Sigmoid colon (tissue), 7 donors: ENCODE measurements at places on chromosomes 4 and X. TPM values are rescaled to one million over a fixed set of nuclear protein-coding genes. Genes with fewer than 3 reads are reported as not detected.

GRCh38 chrX:14864631-14865030 lies 8.2 kb downstream of the FANCB start:
- H3K4me1 ChIP-seq = no peaks in the 10 kb centered on the region
- H3K4me3 ChIP-seq = no peak overlapping the region
- H3K27me3 ChIP-seq = no peaks in the 10 kb centered on the region
- H3K36me3 ChIP-seq = no peaks in the 10 kb centered on the region
- no peak overlapping the region for H3K27ac ChIP-seq

DNA sequence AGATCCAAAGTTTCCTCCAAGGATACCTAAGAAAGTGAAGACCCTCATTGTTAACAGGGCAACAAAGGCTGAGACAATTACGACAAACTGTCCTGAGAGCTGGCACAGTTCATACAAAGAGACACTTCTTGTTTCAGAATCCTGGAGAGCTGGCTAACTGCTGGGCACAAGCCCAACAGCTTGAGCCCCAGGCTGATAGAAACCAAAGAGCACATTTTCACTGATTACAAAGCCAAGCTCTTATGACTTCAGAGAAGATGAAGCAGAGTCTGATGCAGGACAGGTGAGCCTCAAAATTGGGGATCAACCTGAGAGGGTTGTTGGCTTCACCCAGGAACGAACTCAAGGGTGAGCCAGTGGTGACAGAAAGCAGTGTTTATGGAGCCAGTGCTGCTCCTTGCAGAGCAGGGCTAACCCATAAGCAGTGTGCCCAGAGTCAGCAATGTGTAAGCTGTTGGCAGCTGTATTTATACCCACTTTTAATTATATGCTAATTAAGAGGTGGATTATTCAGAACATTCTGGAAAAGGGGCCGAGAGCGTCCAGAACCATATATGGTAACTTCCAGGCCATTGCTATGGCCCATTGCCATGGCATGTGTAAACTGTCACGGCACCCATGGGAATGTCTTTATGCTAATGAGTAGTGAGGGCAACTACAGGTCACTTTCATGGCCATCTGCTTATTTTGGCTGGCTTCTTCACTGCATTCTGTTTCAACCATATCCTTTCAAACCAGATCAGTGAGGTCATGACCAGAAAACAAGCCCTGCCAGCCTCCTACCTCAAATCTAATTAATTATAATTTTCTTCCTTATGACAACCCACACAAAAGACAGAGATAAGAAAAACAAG lies 183.7 kb downstream of the EVC2 start:
- H3K27me3 ChIP-seq = no peaks in the 10 kb centered on the region
- H3K27ac ChIP-seq = no peak overlapping the region

DNA sequence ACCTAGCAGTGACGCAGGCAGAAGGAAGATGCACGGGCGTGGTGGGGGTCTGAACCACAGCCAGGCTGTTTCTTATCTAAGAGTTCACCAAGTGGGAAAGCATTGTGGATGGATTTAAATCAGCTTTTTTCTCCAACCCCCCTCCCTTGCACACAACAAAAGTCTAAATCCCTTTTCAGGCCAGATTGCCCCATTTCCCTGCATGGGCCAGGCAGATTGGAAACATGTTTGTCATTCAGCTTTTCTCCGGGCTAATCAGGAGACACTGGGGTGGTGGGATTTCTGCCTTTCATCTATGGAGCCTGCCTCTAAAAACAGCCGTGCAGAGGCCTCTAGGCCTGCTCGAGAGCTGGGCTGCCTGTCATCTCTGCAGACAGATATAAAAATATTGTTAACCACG lies 166.3 kb upstream of the LEF1 start:
- H3K4me1 ChIP-seq = no peaks in the 10 kb centered on the region
- DNase-seq = no peak
- no peak overlapping the region for H3K27ac ChIP-seq
- H3K27me3 ChIP-seq = no peaks in the 10 kb centered on the region
- H3K4me3 ChIP-seq = no peak overlapping the region
- no peaks in the 10 kb centered on the region for H3K36me3 ChIP-seq

DNA sequence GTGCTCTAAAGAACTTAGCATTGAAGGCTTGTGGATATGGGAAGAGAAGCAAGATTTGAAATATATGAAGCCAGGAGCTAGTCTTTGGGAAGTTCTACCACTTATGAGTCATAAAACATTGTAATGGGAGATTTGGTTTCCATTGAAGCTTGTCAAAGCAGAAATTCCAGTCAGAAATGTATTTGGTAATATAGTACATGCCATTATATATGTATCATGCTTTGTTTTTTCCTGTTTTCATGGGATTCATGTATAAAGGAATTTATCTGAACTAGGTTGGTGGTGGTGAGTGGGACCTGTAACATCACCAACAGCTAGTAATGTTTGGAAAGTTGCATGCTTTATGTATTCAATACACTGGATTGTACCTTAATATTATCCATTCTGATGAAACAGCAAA lies 14.6 kb upstream of the DCAF8L2 start:
- no peak overlapping the region for H3K27ac ChIP-seq
- H3K4me3 ChIP-seq = no peak overlapping the region
- no peaks in the 10 kb centered on the region for H3K27me3 ChIP-seq
- no peaks in the 10 kb centered on the region for H3K36me3 ChIP-seq
- DNase-seq = no peak

DNA sequence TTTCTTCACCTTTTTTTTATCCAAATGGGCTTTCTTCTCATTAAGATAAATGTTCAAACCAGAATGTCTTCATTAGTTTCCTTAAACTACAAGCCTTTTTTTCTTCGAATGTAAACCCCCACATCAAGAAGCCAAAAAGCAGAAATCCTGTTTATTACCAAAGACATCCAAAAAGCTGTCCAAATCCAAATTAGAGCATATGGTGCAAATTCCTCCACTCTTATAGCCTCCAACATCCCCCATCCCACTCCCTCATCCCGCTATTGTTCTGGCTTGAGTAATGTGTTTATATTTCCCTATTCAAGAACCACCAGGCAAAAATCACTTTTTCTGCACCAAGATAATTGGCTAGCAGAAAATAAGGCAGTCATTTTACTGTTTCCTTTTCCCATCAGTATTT lies 315.1 kb upstream of the ADGRL3 start:
- H3K4me1 ChIP-seq = no peaks in the 10 kb centered on the region
- H3K27ac ChIP-seq = no peak overlapping the region
- no peaks in the 10 kb centered on the region for H3K27me3 ChIP-seq
- no peaks in the 10 kb centered on the region for H3K36me3 ChIP-seq

- no peaks in the 10 kb centered on the region for H3K4me1 ChIP-seq
- no peaks in the 10 kb centered on the region for H3K27me3 ChIP-seq
- no peak overlapping the region for H3K27ac ChIP-seq
- no peak for DNase-seq
Measured at GRCh38 chr4:27635936-27636913, 775.6 kb downstream of the STIM2 start.

DNA sequence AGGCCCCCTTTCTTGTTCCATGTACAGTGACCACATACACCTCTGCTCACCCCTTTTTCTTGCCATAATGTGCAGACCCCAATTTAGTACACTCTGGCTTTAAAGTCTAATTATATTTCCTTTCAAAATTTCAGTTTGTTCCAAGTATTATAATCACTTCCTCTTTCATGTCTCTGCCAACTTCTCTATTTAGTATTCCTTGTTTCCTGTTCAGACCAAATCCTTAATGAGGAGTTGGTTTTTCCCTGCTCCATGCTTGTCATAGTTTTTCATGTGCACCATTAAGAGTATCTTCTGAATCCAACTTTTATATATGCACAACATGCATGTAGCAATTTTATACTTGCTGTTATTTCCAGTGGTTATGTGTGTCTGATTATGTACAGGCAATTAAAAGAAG lies 32.3 kb downstream of the USP53 start:
- peaks cover 5% of the 10 kb centered on the region for H3K36me3 ChIP-seq
- H3K27me3 ChIP-seq = no peaks in the 10 kb centered on the region
- H3K27ac ChIP-seq = no peak overlapping the region
- H3K4me3 ChIP-seq = no peak overlapping the region
- no peaks in the 10 kb centered on the region for H3K4me1 ChIP-seq

- H3K4me3 ChIP-seq = no peak overlapping the region
- H3K36me3 ChIP-seq = peaks cover 50% of the 10 kb centered on the region
- no peaks in the 10 kb centered on the region for H3K4me1 ChIP-seq
- DNase-seq = no peak
Measured at GRCh38 chr4:1318046-1318375, 28.3 kb downstream of the MAEA start.

- no peak overlapping the region for H3K27ac ChIP-seq
- no peaks in the 10 kb centered on the region for H3K4me1 ChIP-seq
- no peaks in the 10 kb centered on the region for H3K27me3 ChIP-seq
- DNase-seq = no peak
- no peak overlapping the region for H3K4me3 ChIP-seq
Measured at GRCh38 chrX:46959101-46959500, 46.9 kb downstream of the JADE3 start.

DNA sequence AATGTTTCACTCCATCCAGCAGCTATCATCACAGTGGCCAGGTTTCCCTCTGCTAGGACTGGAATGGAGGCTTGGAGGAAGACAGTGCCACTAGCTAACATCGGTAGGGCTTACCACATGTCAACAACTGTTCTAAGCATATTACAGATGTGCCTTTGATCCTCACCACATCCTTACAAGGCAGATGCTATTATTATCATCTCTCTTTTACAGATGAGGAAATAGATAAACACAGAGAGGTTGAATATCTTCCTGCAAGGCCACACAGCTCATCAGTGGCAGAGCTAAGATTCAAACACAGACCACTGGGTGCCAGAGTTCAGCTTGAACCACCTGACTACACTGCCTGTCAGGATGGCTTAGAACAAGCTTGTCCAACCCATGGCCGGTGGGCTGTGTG lies 47.4 kb downstream of the MAMLD1 start:
- no peaks in the 10 kb centered on the region for H3K36me3 ChIP-seq
- H3K4me1 ChIP-seq = no peaks in the 10 kb centered on the region
- H3K27me3 ChIP-seq = no peaks in the 10 kb centered on the region
- no peak for DNase-seq

GRCh38 chr4:6226506-6226905 lies 26.2 kb upstream of the JAKMIP1 start:
- no peak overlapping the region for H3K27ac ChIP-seq
- H3K36me3 ChIP-seq = no peaks in the 10 kb centered on the region
- peaks cover 18% of the 10 kb centered on the region for H3K27me3 ChIP-seq

- no peak for DNase-seq
- no peaks in the 10 kb centered on the region for H3K27me3 ChIP-seq
- H3K27ac ChIP-seq = no peak overlapping the region
- H3K4me1 ChIP-seq = no peaks in the 10 kb centered on the region
- no peaks in the 10 kb centered on the region for H3K36me3 ChIP-seq
Measured at GRCh38 chr4:103424853-103425252, 226.7 kb upstream of the CENPE start.

DNA sequence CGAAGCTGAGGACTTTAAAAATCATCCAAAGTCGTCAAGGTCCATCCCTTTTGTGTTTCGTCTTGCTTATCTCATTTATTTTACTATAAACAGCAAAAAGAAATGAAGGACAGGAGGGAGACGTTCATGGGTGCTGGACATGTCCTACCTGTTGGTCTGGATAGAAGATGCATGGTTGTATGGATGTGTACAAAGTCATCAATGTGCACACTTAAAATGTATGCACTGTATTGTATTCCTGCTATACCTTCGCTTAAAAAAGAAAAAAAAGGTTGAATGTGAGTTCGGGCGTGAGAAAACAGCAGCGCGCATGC lies 313 bp upstream of the BLOC1S4 start:
- H3K4me3 ChIP-seq = peak overlapping the region; percentile 81
- peak overlapping the region; percentile 94 for H3K27ac ChIP-seq
- no peaks in the 10 kb centered on the region for H3K27me3 ChIP-seq
- H3K36me3 ChIP-seq = no peaks in the 10 kb centered on the region
- peaks cover 33% of the 10 kb centered on the region for H3K4me1 ChIP-seq

DNA sequence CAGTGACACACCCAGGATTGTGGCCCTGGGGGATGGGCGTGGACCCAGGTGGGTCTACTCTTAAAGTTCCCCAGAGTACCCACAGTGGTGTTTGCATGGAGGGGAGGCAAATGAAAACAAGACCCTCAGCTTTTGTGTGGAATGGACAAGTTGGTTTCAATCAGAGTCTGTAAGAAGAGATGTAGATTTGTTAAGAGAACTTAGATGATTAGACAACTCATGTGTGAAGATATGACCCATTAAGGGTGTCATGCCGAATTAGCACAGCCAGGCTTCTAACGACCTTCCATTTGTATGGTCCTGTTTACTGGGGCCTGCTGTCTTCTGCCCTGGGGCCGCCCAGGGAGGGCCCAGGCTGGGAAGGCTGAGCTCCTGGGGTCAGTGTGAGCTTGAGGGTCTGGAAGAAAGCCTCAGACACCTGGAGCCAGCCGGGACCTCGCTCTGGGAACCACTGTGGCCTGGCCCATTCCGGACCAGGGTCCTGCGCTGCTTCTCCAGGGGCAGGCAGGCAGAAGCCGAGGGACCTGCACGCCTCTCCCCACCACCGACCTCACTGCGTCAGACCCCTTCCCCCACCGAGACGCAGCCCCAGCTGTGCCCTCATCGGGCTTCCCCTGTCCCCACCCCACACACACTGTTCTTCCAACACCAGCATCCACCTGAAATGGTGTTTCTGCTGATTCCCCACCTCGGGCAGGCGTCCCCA lies 20.4 kb downstream of the UVSSA start:
- DNase-seq = peak; percentile 49
- H3K36me3 ChIP-seq = peaks cover 24% of the 10 kb centered on the region
- no peaks in the 10 kb centered on the region for H3K27me3 ChIP-seq
- H3K4me1 ChIP-seq = no peaks in the 10 kb centered on the region

GRCh38 chrX:72330131-72330530 lies 24.4 kb upstream of the CITED1 start:
- H3K4me3 ChIP-seq = no peak overlapping the region
- H3K27ac ChIP-seq = no peak overlapping the region
- H3K36me3 ChIP-seq = no peaks in the 10 kb centered on the region
- DNase-seq = no peak

GRCh38 chr4:26139310-26139924 lies 181.4 kb upstream of the RBPJ start:
- no peak overlapping the region for H3K4me3 ChIP-seq
- no peaks in the 10 kb centered on the region for H3K36me3 ChIP-seq
- no peaks in the 10 kb centered on the region for H3K4me1 ChIP-seq

GRCh38 chr4:101711590-101712260 lies 78.8 kb upstream of the BANK1 start:
- H3K4me1 ChIP-seq = no peaks in the 10 kb centered on the region
- no peak overlapping the region for H3K4me3 ChIP-seq
- H3K27me3 ChIP-seq = no peaks in the 10 kb centered on the region
- H3K27ac ChIP-seq = no peak overlapping the region
- H3K36me3 ChIP-seq = no peaks in the 10 kb centered on the region
- DNase-seq = no peak

- H3K27ac ChIP-seq = no peak overlapping the region
- no peak overlapping the region for H3K4me3 ChIP-seq
- DNase-seq = no peak
- no peaks in the 10 kb centered on the region for H3K4me1 ChIP-seq
Measured at GRCh38 chr4:143654571-143654970, 45.9 kb downstream of the FREM3 start.

- H3K4me1 ChIP-seq = peaks cover under 1% of the 10 kb centered on the region
- H3K27me3 ChIP-seq = no peaks in the 10 kb centered on the region
Measured at GRCh38 chr4:151962138-151962823, 201.5 kb upstream of the GATB start.

- no peak overlapping the region for H3K27ac ChIP-seq
- peaks cover 31% of the 10 kb centered on the region for H3K4me1 ChIP-seq
- no peak for DNase-seq
Measured at GRCh38 chr4:99652596-99653436, 4.8 kb downstream of the C4orf54 start.

AMBN gene
- not detected for total RNA-seq

KCNIP4 gene
- total RNA-seq = 19.9 TPM

RASSF6 gene
- total RNA-seq = under 0.01 TPM

MED14 gene
- 23.9 TPM for total RNA-seq

ARHGAP36 gene
- total RNA-seq = not detected

SLC4A4 gene
- 3.0 TPM for total RNA-seq

RRH gene
- not detected for total RNA-seq

SMIM43 gene
- total RNA-seq = 0.54 TPM

MAGED4B gene
- total RNA-seq = 0.71 TPM

MND1 gene
- not detected for total RNA-seq
